ENCODE measurements at places on chromosomes 4 and X.

GRCh38 chrX:39162322-39162735 is 361.1 kb downstream of the MID1IP1 start:
- peak; percentile 21 for DNase-seq

- DNase-seq: no peak
Observed at GRCh38 chrX:22135171-22135711, 103.1 kb downstream of the PHEX start.

DNA sequence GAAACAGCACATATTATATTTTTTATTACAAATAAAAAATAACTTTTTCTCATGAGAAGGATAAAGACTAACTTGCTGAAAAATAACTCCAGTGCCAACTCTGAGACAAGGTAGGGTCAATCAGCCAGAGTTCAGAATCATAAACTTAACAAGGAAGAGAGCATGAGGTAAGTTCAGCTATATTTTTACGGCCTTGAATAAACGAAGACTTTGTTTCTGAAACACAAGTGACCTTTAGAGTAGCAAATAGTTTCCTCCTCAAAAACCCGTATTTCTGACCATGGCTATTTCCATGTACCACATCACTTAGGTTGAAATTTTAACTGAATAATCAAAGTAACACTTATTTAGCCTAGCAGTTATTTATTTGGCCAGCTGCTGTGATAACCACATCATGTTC is 45.5 kb downstream of the PRDM5 start:
- no peak for DNase-seq

DNA sequence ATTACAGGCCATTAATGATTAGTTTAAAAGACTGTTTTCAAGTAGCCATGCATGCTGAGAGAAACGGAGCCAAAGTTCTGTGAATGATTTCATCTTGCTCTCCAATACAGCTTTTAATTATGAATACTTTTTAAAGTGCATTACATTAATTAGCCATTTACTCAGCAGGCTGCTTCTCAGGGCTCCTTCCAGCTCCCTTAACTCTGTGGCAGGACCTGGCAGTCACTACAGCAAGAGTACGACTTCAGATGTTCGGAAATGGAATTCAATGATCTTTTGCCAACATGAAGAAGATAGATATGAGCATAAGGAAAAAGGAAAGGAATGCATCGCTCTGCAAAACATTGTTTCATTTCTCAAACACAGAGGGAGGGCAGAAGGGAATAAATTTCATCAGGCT is 987.2 kb downstream of the PDHA2 start:
- no peak for DNase-seq

- DNase-seq: no peak
Observed at GRCh38 chr4:178970433-178971140, 1528.3 kb upstream of the AGA start.

DNA sequence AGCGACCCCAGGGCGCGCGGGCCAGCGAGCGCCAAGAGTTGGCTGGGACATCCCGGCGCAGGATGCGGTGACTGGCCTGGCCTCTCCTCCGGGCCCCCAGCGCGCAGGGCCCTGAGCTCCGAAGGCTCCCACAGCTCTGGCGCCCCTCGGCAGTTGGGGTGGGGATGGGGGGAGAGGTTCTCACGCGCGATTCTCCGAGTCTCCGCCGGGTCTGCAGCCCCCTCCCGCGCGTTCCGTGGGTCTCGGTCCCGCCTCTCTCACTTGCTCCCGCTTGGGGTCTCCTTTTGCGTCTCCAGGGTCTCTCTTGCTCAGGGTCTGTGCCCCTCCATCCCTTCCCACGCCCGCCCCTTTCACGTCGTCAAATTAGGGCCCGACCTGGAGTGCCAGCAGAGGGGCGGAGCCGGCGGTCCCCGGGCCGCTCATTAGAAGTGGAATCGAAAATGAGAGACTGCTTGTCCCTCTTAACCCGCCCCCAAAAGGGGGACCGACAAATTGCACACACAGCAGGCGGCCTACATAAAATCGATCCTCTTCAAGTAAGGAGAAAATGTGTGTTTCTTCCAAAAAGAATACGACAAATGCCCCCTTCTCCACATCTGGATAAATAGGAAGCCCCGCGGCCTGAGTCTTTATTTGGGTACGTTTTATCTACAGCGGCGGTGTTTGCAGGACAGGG is 877 bp upstream of the NKX1-1 start:
- DNase-seq: no peak
